ENCODE measurements at places on chromosomes 11 and 22. TPM values are rescaled to one million over a fixed set of nuclear protein-coding genes. Genes with fewer than 3 reads are reported as not detected.

- no peaks in the 10 kb centered on the region for H3K4me1 ChIP-seq
- no peaks in the 10 kb centered on the region for H3K27me3 ChIP-seq
- DNase-seq = no peak
- no peak overlapping the region for H3K27ac ChIP-seq
- no peak overlapping the region for H3K4me3 ChIP-seq
Observed at GRCh38 chr11:15213471-15214231, 98.9 kb downstream of the INSC start.

Gene HOATZ
- total RNA-seq = not detected

DNA sequence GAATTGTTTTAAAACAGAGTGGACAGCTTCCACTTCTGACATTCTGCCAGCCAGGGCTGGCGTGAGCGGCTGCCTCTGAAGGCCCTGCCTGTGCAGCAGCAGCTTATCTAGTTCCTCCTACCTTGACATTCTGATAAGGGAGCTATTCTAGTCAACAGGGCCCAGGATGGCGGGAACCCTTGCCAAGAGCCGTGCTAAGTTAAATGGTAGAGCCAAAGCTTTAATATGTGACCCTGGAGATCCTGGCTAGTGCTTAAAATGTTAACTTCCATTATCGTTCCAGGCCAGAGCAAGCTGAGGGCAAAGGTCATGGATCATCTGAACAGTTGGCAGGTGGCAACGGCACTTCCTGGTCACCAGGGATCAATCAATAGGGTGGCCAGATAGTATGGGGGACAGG lies 3.5 kb downstream of the KCNJ5 start:
- H3K4me1 ChIP-seq = peaks cover 66% of the 10 kb centered on the region
- peak overlapping the region; percentile 87 for H3K27ac ChIP-seq
- H3K36me3 ChIP-seq = no peaks in the 10 kb centered on the region

GRCh38 chr11:69446108-69446507 lies 35.4 kb upstream of the LINC01488 start:
- H3K4me3 ChIP-seq = no peak overlapping the region
- peaks cover 9% of the 10 kb centered on the region for H3K4me1 ChIP-seq
- no peaks in the 10 kb centered on the region for H3K27me3 ChIP-seq
- H3K27ac ChIP-seq = no peak overlapping the region

- DNase-seq = peak; percentile 81
- H3K4me1 ChIP-seq = peaks cover 15% of the 10 kb centered on the region
- no peaks in the 10 kb centered on the region for H3K27me3 ChIP-seq
- H3K27ac ChIP-seq = peak overlapping the region; percentile 51
- no peaks in the 10 kb centered on the region for H3K36me3 ChIP-seq
Observed at GRCh38 chr11:62001450-62002191, 34.2 kb upstream of the FTH1 start.

Gene FXYD2
- total RNA-seq = 0.07 TPM

- H3K27me3 ChIP-seq = no peaks in the 10 kb centered on the region
- H3K4me3 ChIP-seq = no peak overlapping the region
Observed at GRCh38 chr11:11125618-11126017, 227.4 kb downstream of the CSNK2A3 start.

- no peaks in the 10 kb centered on the region for H3K36me3 ChIP-seq
- peak; percentile 94 for DNase-seq
- H3K27ac ChIP-seq = no peak overlapping the region
- no peaks in the 10 kb centered on the region for H3K27me3 ChIP-seq
- H3K4me1 ChIP-seq = peaks cover 4% of the 10 kb centered on the region
- H3K4me3 ChIP-seq = no peak overlapping the region
Observed at GRCh38 chr11:2898366-2899079, 12.9 kb upstream of the CDKN1C start.

DNA sequence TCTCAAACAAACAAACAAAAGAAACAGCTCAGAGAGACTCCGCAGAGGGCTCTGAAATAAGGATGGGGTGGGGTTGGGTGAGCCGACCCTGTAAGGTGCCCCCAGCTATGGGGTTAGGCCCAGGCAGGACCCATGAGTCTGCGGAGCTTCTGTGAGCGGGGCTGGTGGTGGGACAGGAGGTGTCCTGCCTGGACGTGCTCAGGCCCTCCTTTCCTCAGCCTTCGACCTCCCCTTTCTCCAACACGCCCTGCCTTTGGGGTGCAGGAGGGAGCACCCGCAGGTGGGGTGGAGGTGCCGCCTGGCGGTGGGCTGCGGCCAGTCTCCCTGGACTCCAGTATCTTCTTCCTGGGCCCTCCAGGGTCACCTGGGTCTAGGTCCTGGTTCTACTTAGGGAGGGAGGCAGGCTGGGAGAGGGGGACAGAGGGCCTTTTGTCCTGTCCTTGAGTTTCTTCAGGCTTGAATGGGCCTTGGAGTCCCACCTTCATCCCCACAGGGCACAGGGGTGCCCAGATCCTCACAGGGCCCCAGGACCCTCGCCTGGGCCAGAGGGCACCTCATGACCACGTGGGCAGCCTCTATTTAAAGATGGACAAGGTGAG lies 12.3 kb downstream of the PRR33 start:
- no peak for DNase-seq
- H3K27ac ChIP-seq = no peak overlapping the region
- no peaks in the 10 kb centered on the region for H3K27me3 ChIP-seq
- H3K4me3 ChIP-seq = no peak overlapping the region
- H3K36me3 ChIP-seq = no peaks in the 10 kb centered on the region

DNA sequence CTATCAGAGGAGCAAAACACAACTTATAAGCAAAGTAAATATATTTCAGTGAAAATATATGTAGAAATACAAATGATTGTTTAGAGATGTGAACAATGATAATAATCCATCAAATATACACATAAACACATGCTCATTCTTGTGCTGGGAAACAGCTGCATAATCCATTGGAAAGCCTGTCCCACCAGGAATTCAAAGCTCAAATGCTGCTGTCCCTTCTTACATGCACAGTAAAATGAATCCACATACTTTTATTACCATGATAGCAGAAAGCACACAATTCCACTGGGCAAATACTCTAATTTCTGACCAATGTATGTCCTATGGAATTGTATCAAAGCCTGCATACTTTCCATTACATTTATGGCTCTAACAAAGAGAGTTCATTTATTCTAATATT lies 44.5 kb downstream of the SOX6 start:
- H3K36me3 ChIP-seq = no peaks in the 10 kb centered on the region
- no peak overlapping the region for H3K27ac ChIP-seq
- H3K4me3 ChIP-seq = no peak overlapping the region
- DNase-seq = no peak

DNA sequence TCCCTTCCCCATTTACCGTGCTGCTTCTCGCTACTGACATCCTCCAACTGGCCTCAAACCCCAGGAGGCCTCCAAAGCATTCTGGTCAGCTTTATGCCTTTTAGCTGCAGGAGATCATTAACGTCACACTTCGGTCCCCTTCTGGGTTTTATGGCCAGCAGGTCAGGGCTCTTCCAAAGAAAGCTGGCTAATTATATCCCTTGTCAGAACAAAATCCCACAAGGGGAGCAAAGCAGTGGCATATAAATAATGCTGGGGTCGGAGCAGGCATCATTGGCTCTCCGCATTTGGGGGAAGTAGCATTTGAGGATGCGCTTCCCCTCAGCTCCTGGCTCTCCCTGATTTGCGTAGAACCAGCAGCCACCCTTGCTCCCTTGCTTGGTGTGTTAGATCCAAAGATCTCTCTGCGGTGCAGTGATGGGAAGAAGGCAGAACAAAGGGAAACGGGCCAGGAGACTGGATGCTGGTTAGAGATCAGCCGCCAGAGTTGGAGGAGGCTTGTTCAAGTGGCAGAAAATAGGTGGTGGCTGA lies 117.4 kb downstream of the DBX1 start:
- H3K27ac ChIP-seq = peak overlapping the region; percentile 50
- H3K27me3 ChIP-seq = no peaks in the 10 kb centered on the region
- H3K4me3 ChIP-seq = no peak overlapping the region
- peaks cover 45% of the 10 kb centered on the region for H3K4me1 ChIP-seq
- peaks cover 75% of the 10 kb centered on the region for H3K36me3 ChIP-seq
- no peak for DNase-seq

GRCh38 chr22:20867179-20868024 lies 8.6 kb downstream of the SNAP29 start:
- peaks cover 4% of the 10 kb centered on the region for H3K36me3 ChIP-seq
- H3K27me3 ChIP-seq = no peaks in the 10 kb centered on the region
- peak; percentile 31 for DNase-seq
- H3K4me3 ChIP-seq = no peak overlapping the region
- H3K27ac ChIP-seq = peak overlapping the region; percentile 89

Gene ARHGAP8
- total RNA-seq = 1.3 TPM
